Foreskin melanocyte (primary cell): ENCODE measurements at places on chromosomes 3 and 15.

DNA sequence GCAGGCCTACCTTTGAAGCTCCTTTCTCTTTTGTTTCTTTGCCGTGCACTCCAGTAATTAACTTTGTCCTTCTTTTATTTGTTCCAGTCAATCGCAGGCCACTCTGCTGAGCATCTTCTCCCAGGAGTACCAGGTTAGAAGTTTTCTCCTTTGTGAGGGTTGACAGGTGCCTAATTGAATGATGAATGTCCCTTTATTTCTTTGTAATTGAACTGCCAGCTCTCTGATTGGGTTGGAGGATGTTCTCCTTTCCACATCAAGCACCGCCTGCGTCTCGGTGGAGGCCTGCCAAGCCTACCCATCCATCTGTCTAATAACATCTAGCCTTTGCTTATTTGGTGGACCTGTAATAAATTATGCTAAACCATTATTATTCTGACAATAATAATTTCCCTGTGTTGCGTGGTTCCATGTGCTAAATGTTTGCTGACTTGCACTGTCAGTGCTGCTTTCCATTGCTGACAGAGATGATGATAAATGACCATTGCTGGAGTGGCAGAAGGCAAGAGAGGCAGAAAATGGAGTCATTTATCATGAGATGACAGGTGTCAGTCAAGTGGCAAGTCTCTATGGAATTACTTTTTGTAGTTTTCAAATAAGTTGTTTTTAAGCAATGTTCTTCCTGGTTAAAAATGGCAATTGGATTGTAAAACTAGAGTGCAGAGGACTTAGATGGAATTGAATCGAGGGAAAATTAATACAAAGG lies 64.9 kb downstream of the CDIN1 start:
- DNase-seq = no peak

- DNase-seq = no peak
These were observed 76.4 kb downstream of the SPATA16 start for GRCh38 chr3:173064631-173065030.

DNA sequence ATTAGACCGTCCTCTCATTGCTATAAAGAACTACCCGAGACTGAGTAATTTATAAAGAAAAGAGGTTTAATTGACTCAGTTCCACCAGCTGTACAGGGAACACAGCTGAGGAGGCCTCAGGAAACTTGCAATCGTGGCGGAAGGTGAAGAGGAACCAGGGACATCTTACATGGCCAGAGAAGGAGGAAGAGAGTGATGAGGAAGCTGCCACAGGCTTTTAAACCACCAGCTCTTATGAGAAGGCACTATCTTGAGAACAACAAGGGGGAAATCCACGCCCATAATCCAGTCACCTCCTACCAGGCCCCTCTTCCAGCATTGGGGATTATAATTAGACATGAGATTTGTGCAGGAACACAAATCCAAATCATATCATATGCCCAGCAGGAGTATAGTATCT lies 138.5 kb downstream of the ALCAM start:
- no peak for DNase-seq

- peak; percentile 72 for DNase-seq
These were observed 99.6 kb downstream of the MITF start for GRCh38 chr3:69838696-69839515.

DNA sequence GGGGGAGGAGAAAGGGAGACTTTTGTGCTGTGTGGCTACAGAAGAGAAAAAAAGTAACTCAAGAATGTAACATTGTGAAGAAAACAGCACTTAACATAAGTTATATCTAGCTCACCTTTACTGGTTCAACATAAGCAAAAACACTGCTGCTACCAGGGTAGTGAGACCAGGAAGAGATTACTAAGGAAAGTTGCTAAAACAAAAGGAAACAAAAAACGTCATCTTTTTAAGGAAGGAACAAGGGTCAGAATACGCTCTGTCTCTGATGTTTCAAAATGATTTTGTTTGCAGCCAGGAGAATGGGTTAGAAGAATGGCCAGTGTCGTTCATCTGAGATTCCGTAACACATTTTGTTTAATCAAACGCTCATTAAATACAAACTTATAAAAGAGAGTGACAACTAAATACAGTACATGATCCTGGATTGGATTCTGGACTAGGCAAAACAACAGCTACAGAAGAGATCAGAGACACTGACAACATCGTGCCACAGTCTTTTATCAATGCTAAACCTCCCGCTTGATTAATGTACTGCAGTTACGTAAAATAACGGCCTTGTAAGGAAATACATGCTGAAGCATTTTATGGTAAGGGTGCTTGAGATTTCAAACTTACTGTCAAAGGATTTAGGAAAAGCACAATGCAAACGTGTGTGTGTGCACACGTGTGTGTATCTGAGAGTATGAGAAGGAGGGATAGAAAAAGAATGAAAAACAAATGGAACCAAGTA lies 67.7 kb downstream of the FOXP1 start:
- DNase-seq = no peak

DNA sequence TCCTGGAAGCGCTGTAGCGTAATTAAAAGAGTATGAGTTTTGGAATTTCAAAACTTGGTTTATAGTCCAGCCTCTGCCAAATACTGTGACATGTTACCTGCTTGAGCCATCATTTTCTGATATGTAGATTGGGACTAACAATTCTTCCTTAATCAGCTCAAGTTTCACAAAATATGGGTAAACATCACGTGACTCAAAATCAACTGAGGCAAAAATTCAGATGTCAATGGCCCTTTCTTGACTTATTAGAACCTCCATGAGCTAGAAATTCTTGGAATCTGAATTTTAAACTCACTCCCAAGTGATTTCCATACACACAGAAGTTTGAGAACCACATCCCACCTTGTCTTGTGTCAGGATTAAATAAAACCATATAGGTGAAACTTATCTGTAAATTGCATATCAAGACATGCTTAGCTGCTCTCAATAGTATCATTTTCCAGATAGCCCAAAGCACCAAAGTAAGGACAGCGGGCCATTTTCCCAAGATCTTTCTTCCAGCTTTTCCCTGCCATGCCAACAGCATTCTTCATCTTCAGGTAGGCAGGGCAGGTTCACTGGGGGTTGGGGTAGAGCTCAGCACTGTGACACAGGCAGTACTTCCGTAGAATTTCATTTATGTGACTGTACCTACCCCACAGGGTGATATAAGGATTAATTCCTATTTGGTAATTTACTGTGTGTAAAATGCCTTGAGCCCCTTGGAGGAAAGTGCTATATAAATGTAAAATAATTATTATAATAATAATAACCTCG lies 379.0 kb downstream of the TIGIT start:
- no peak for DNase-seq

GRCh38 chr15:83324799-83325198 lies 40.3 kb upstream of the BNC1 start:
- no peak for DNase-seq

DNA sequence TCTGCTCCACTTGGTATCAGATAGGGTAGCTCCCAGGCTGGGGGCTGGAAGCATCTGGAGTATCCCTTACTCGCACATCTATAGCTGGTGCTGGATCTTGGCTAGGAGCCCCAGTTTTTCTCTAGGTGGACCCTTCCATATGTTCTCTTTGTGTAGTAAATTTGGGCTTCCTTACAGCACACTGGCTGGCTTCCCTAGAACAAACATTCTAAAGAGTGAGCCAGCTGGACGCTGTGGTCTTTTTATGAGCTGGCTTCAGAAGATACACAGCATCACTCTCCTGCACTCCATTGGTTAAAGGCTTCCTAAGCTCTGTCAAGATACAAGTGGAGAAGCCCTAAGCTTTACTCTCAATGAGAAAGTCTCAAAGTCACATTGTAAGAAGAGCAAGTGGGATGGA lies 322.1 kb downstream of the WDR72 start:
- DNase-seq = no peak
